Foreskin fibroblast (primary cell): ENCODE measurements at places on chromosomes 12 and 14.
A peak's percentile ranks its signal among the peaks of the same experiment; 100 is the strongest.

- DNase-seq, result no peak
Observed at GRCh38 chr14:96830946-96831345, 33.8 kb downstream of the VRK1 start.

GRCh38 chr14:34052658-34053014 is 101.8 kb upstream of the EGLN3 start:
- DNase-seq, result peak; percentile 56

DNA sequence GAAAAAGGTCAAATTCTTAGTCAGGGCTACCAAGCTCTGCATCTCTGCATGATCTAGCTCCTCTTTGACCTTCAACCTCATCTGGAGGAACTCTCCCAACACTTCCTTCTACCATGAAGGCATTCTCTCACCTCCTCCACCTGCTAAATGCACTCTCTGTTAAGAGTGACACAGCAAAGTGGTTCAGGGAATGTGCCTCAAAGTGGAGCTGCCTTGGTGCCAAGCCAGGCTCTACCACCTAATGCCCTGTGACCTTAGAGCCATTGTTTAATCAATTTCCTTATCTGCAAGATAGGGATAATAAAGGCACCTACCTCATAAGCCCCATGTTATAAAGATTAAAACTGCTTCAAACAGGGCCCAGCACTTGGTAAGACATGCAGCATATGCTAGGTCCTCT is 236.7 kb downstream of the ANO2 start:
- DNase-seq, result no peak

- no peak for DNase-seq
Observed at GRCh38 chr14:79614448-79614847, 596.9 kb downstream of the DIO2 start.

DNA sequence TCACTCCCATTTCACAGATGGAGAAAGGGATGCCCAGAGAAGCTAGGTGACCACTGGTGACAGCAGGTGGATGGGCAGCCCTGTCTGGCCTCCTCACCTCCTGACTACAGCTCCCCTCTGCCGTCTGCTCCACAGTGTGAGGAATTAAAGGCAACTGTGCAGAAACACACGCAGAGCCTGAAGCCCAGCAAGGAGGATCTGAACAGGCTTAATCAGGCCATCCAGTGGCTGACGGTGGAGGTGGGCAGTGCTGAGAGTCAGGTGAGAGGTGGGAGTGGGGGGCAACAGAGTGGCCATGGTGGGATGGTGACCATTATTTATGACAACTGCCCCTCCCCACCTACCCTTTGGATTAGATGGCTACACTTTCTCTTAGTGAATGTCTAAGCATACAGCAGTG is 1.2 kb downstream of the KRT86 start:
- no peak for DNase-seq

- DNase-seq, result peak; percentile 71
Observed at GRCh38 chr12:50597200-50598195, 92.7 kb downstream of the DIP2B start.

GRCh38 chr14:27050208-27050607 is 452.4 kb upstream of the NOVA1 start:
- DNase-seq, result no peak

GRCh38 chr12:22993609-22994315 is 368.8 kb downstream of the ETNK1 start:
- no peak for DNase-seq

- DNase-seq, result no peak
Observed at GRCh38 chr14:95918466-95918865, 41.8 kb downstream of the TUNAR start.

GRCh38 chr12:89041078-89041477 is 311.2 kb downstream of the DUSP6 start:
- DNase-seq, result no peak

GRCh38 chr12:54411391-54412241 is 7.5 kb downstream of the ITGA5 start:
- peak; percentile 99 for DNase-seq

DNA sequence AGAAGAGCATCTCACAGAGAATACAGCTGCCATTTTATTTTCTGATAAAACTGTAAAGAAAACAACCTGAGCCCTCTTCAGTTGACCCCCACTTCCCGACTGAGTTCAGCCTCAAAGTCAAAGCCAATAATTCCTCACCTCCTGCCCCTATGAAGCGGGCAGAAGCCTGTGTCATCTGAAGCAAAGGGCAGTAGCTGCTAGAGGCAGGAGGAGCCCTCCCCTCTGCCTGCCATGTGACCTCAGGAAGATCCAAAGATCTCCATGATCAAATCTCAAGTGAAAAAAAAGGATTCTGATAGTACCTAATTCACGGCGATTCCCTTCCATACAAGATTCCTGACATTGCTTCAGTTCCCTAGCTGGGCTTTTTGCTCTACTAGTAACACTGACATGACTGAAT is 223.1 kb upstream of the CAND1 start:
- DNase-seq, result no peak

DNA sequence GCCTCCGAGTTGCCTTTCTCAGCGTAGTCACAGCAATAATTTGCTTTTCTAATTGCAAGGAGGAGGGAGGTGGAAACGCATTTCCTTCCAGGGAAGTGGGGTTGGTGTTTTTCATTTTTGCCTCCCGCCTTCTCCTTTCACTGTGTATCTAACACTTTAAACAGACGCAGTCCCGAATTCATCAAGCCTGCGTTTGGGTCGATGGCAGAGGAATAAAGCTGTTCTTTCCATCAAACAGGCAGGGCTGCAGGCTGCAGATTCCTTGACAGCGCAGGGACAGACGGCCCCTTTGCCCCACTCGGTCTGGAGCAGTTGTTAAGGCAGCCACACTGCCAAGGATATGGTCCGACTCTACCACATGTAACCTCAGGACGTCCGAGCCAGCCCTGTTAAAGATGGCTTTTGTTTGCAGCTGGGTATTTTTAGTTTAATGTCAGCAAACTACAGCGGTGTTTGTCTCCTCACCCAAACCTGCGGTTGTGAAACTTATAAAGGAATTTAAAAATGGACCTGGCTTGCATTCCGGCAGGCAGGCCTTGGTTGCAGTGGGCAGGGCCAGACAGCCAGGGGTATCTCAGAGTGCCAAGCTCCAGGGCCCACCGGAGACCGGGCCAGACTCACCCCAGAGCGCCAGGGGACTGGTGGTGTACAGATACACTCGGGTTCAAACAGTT is 2.1 kb downstream of the CHST11 start:
- peak; percentile 50 for DNase-seq

GRCh38 chr12:92039046-92039445 is 106.6 kb downstream of the BTG1 start:
- DNase-seq, result no peak

- no peak for DNase-seq
Observed at GRCh38 chr12:16166563-16167470, 110.7 kb downstream of the SLC15A5 start.

DNA sequence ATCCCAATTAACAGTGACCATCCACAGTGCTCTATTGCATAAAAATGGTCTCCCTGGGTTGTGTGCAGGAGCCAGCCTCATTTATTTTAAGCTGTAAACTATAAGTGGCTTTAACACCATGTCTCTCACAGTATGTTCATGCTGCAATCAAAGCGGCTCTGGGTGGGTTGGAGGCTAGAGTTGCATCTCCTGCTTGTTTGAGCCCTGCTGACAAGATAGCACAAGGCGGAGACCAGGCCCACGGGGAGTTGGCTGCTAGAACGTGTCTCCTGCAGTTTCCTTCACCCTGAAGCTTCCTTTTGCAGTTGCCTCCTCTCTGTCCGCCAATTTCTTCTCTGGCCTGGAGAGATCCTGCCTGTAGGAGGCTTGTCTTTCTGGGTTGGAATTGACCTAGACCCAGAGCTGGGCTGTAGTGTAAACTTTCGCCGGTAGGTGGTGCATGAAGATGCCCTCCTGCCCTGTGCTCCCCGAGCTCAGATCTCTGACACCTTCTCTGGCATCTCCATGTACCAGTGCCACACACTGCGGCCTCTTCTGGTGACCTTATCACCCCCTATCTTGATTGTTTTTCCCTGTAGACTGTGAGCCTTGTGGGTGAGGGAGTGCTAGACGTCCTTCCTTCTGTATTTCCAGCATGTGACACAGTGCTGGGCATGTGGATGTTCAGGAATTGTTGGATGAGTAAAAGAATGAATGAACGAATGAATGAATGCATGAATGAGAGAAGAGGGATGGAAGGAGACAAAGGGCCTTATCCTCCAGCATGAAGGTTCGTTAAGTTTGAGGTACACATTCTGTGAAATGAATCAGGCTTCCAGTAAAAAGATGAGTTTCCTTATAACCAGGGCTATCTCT is 10.4 kb downstream of the OTUB2 start:
- peak; percentile 66 for DNase-seq

DNA sequence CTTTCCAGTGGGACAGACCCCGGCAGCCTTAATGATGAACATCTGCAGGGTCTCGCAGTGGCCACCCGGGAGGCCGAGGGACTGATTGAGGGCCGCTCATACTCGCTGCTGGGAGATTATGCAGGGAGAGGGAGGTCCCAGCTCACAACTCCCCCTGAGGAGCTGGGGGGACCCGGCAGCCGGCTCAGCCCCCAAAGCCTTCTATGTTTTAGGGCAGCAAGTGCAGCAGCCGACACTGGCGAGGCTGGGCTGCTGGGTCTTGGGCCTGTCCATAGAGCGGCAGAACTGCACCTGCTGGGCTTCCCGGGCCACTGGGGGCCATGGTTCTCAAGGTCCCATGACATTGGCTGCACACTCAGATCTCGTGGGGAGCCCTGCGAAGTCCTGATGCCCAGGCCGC is 110.7 kb downstream of the RFLNA start:
- DNase-seq, result no peak

DNA sequence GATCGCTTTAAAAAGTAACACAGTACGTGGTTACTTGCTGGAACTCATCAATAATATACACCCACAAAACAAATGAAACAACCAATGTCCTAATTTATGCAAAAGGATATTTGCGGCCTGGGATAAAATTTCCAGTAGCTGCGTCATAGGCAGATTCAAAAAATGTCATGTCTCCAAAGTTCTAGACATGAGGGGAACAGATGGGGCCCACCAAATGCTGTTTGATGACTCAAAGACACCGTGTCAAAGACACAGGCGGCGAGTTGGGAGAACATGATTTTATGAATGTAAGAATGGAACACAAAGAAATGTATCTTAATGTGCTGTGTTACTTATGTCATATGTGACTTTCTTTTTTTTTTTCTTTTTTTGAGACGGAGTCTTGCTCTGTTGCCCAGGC is 34.3 kb upstream of the NCOR2 start:
- DNase-seq, result peak; percentile 94

GRCh38 chr12:65923228-65923627 is 98.9 kb downstream of the HMGA2 start:
- DNase-seq, result no peak

DNA sequence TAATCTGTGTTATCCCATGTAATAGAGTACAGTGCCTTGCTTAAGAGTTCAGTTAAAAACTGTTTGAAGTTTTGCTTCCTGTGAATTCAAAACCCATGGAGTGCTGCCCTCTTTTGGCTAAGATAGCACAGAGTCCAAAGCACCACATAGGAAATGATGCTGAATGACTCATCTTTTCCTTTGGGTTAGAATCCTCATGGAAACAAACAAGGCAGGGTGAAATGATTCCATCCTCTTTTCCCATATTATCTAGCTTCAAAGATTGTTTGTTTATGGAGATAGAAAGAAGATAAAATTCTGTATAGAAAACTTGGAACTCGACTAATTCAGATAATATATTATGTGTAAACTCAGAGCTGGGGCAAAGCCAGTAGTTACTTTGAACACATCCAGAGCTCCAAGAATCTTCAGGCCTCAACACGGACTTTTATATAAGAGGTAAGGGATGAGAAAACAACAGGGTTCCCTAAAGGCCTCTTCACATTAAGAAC is 87.4 kb downstream of the OTOGL start:
- peak; percentile 86 for DNase-seq

DNA sequence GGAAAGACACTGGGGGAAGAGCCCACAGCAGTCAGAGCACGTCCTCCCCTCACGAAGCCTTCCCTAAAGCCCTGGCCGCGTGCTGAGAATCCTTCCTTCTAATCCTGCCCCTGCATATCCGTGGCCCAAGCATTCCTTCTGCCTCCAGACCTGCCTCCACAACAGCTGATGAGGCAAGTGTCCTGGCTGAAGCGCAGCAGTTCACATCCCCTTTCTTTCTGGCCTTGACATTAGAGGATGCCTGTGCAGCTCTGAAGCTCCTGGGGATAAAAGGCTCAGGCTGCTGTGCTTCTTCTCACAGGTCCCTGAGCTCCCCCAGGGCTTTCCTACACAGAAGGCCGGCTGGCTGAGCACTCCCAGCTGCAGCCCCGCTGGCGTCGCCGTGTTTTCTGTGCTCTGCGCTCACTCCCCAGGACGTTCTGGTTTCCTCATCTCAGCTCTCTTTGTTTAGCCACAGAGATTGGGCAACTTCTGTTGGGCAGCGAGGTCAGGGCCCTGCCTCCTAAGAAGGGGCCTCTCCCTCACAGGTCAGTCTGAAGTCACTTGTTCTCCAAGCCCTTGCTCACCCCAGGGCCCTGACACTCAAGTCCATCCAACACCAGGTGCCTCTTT is 45.8 kb downstream of the NINJ2 start:
- peak; percentile 45 for DNase-seq

- DNase-seq, result no peak
Observed at GRCh38 chr12:103882861-103883596, 42.0 kb upstream of the NT5DC3 start.

- DNase-seq, result no peak
Observed at GRCh38 chr14:67729072-67729885, 27.6 kb downstream of the RDH12 start.

DNA sequence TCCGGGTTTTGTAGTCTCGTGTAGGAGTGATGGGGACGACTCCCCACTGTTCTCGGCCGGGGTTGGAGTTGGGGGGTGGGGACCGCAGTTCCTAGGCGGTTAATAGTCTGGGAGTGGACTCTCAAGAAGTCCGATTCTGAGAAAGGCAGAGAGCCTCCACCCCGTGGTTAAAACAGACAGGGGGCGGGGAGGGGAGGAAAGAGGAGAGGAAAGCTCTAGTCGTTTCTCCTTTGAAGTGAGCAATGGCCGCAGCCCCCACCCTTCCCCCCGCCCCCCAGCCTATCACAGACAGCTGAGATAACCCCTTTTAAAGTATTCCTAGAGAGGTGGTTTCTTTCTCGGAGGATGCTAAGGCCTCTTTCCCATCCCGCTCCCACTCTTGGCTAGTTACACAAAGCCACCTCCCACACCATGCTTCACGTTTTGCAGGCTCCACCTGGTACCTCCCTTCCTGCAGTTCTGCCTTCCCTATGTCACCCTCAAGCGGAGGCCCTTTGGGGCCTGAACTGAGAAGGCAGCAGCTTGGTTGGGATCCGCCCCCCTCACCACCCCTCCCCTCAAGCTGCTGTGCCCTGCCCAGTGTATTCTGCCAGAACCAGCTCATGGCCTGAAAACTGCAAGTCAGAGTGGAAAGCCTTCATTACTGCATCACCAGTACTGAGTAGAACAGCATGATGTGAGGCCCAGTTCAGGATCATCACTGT is 853 bp downstream of the USP5 start:
- peak; percentile 85 for DNase-seq

GRCh38 chr14:22047115-22047514 is 373.5 kb upstream of the OR4E1 start:
- no peak for DNase-seq
